Stimulated activated CD8-positive, alpha-beta memory T cell treated with anti-CD3 and anti-CD28 coated beads, Interleukin-2, amount 100 ng/mL, for 48 hours (primary cell): ENCODE measurements at places on chromosomes 2 and 18.

- no peak for DNase-seq
Observed at GRCh38 chr18:41263956-41264355, 691.1 kb upstream of the PIK3C3 start.

- DNase-seq: no peak
Observed at GRCh38 chr2:8581234-8581561, 100.7 kb upstream of the ID2 start.

DNA sequence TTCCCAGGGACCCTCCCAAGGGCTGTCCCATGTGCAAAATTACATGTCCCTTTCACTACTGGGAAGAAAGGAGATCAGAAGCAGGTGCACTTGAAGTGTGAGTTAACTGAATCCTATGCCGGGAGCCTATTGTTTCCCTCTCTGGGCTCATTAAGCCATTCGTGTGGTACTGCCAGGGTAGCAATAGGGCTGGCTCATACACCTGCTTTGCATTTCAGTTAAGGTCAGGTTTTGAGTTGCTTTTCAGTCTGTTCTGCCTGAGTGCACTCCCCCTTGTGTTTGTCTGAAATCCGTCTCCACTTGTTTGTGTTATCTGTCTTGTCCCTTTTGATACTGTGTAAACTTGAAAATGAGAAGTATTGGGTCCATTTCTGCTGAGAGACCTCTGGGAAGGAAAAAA lies 1232.6 kb upstream of the NRXN1 start:
- no peak for DNase-seq

DNA sequence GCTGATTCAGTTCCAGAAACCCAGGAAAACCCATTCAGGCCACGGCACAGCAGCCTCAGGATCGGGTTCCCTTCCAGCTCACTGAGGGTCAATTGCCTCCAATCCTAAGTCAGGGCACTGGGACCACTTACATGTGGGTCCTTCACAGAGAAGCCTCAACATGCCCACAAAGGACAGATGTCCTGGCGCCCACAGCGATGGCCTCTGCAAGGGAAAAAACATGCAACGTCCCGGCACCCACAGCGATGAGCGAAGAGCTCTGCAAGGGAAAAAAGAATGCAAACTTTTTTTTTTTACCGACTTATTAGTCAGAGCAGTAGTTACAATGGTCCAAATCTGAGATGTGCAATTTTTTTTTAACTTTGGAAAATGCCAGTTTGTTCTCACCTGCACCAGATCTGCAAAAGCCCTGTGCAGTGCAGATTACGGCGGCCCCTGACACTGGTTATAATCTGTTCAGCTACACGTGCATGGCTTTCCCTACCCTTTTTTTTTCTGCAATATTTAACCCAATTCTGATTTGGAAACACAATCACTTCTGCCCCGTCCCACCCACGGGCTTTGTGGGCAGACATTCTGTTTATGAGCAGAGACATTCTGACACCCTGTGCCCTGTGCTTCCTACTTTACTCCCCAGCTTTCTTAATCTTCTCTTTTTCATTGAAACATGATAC lies 159.3 kb upstream of the SALL3 start:
- no peak for DNase-seq

- no peak for DNase-seq
Observed at GRCh38 chr2:139850254-139850890, 1070.2 kb upstream of the NXPH2 start.

GRCh38 chr2:239150125-239151011 lies 250.5 kb downstream of the HDAC4 start:
- DNase-seq: no peak

- DNase-seq: no peak
Observed at GRCh38 chr2:10550206-10551001, 102.3 kb upstream of the ODC1 start.

- DNase-seq: no peak
Observed at GRCh38 chr2:26148501-26148900, 24.4 kb upstream of the GAREM2 start.

- DNase-seq: no peak
Observed at GRCh38 chr2:234193977-234194563, 143.6 kb downstream of the SPP2 start.

DNA sequence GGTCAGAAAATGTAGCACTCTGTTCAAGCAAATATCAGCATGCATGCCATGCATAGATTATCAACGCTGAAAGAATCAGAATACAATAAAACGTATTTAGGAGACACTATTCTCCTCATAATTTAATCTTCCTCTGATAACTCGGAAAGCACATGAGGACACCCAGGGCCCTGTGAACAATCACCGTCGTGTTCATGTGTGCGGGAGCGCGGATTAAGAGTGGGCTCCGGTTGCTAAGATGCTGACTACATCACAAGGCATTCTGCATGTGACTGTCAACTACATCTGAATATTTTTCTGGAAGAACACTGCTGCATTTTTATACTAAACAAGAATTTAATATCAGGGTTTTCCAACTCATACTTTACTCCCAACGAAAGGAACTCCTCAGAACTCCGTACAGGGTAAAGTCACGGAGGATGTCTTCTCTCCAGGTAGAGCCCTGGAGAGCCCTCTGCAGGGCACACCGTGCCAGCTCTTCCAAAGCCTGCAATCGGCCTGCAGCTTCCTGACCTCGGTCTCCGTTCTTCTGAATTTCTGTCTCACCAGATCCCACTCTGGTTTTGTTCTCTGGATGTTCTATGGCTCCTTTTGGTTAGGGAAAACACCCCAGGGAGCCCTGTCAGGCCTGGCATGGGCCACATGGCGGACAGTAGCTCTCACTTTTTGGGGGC lies 59.6 kb downstream of the ZNF516 start:
- DNase-seq: no peak

GRCh38 chr2:147378403-147378802 lies 466.4 kb upstream of the ACVR2A start:
- no peak for DNase-seq

DNA sequence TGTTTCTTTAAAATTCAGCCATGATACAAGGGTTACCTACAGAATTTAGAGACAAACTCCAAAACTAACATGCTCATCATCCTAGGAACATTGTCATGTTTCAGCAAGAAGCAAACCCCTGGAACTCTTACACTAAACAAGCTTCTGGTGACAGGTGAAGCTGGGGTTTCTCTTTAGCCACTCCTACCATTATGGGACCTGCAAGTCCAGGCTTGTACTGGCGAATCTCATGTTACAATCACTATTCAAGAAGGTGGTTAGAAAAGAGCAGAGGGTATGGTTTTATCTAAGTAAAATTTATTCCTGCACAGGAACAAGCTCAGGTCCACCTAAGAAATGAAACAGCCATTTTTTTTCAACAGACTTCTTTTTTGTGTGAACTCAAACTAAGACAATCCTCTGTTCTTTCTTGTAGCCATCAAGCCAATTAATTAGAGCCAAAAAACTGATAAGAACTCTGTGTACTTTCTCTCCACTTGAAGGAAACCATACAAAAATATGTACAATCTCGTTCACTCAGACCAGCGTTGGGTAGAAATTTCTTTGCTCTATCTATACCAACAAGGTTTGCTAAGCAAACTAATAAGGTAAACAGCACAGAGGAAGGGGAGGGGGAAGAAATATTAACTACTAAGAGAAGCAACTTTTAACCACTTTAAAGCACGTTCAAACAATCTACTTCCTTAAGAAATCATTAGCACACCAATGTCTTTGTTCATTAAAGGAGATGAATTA lies 63.3 kb upstream of the NEDD4L start:
- DNase-seq: no peak

- DNase-seq: no peak
Observed at GRCh38 chr18:3151399-3152264, 68.1 kb downstream of the MYOM1 start.

- no peak for DNase-seq
Observed at GRCh38 chr2:116922414-116922813, 892.1 kb upstream of the DDX18 start.

- no peak for DNase-seq
Observed at GRCh38 chr18:80233899-80234298, 13.4 kb downstream of the PARD6G start.

DNA sequence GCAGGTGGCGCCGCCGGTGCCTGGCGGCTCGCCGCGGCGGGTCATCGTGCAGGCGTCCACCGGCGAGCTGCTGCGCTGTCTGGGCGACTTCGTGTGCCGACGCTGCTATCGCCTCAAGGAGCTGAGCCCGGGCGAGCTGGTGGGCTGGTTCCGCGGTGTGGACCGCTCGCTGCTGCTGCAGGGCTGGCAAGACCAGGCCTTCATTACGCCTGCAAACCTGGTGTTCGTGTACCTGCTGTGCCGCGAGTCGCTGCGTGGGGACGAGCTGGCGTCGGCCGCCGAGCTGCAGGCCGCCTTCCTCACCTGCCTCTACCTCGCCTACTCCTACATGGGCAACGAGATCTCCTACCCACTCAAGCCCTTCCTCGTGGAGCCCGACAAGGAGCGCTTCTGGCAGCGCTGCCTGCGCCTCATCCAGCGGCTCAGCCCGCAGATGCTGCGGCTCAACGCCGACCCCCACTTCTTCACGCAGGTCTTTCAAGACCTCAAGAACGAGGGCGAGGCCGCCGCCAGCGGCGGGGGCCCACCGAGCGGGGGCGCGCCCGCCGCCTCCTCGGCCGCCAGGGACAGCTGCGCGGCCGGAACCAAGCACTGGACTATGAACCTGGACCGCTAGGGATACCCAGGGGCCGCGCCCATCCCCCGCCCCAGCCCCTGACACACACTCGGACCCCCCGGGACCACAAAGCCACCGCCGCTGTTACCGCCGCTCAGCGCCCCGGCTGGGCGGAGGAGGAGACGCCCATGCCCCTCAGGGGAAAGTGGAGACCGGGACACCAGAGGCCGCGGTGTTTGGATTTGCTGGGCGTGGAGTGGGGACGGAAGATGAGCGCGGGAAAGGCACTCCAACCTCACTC lies 1.1 kb downstream of the CDK5R2 start:
- no peak for DNase-seq

DNA sequence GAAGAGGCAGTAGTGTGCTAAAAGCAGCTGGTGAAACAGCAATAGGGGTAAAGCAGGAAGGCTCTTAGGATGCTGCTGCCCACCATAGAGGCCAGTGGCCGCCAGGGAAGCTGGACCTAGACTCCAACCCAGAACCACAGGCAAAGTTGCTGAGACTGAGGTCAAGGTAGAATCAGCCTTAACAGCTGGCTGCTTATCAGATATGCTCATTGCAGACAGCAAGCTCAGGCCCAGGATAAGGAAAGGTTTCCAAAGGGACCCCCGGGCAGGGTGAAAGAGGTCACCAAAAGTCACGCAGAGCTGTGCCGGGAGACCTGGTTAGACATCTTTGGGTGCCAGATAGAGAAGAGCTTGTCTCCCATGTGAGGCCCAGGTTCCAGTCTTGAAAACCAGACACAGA lies 42.9 kb upstream of the EPG5 start:
- DNase-seq: no peak

DNA sequence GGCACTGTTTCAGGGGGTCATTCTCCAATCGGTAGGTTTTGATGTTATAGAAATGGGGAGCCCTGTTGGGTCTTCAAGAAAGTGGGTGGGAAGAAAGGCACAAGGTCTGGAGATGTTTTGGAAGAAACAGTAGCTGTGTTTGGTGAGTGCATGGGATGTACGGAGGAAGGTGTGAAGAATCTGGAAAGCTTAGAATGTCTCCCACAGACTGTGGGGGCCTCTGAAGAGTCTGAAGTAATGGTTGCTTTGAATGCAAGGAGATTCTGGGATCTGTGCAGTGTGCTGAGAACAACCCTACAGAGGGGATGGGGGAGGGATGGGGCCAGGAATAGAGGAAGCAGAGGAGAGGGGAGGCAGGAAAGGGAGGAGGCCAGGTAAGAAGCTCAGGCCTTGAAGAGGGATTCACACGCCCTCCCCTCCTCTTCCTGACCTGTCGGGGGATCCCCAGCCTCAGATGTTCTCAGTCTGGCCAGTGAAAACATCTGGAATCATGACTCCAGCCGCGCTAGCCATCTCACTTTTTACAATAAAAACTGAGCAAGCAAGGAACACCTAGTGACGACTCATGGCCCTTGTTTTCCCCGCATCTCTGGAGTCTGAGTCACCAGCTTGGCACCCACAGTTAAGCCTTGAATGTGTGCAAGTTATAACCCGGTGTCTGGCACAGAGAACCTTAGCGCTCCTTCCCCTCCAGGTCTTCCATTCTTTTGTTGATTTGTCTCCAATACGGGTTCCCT lies 74.2 kb downstream of the SH3BP4 start:
- no peak for DNase-seq

GRCh38 chr18:5463390-5463789 lies 80.4 kb downstream of the EPB41L3 start:
- DNase-seq: no peak

- no peak for DNase-seq
Observed at GRCh38 chr2:159600752-159601151, 15.6 kb downstream of the BAZ2B start.

GRCh38 chr2:172446474-172447063 lies 19.2 kb downstream of the ITGA6 start:
- DNase-seq: no peak

- DNase-seq: no peak
Observed at GRCh38 chr2:66846887-66847286, 412.0 kb downstream of the MEIS1 start.

DNA sequence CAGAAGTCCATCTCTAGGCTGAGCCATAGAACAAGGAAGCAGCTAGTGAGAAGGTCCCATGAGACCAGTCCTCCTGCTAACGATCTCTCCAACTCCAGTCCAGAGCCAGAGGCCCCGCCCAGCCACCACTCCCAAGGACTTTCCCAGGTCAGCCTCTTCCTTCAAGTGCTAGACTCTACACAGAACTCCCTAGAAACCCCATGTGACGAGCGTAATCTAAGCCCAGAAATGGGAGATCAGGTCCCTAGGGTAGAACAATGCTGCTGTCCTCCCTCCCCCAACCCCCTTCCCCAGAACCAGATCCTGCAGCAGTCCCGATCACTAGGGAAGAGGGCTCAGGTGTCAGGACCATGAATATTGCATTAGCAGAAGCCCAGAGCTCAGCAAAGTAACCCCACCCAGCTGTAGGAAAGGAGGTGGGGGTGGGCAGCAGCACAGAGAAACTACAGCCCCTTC lies 6.9 kb downstream of the DCTN1 start:
- DNase-seq: no peak

DNA sequence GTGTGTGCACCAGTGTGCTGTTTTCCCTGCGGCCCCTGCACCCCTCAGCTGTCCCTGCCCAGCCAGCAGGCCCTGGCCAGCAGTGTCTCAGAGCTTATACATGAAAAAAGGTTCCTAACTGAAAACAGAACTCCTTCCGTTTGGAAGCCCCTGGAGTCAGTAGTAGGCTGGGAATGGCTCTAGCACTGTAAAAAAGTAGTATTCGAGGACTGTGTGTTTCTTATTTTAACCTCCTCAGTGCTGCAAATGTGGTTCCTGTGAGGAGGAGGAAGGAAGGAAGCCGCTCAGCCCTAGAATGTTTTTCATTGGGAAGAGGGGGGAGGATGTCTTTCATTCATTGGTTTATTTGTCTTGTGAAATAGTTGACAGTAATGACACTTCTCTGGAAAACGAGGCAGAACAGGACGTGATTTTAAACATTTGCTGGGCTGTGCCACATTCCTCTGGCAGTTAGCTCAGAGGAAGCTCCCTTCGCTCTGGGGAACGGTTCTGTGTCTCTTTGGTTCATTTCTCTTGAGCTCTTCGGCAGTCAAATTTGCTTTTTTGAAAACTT lies 103.5 kb downstream of the SPTBN1 start:
- no peak for DNase-seq

GRCh38 chr2:137957033-137957432 lies 7.2 kb upstream of the HNMT start:
- DNase-seq: no peak
